ENCODE measurements at places on chromosomes 7 and 10. TPM values are rescaled to one million over a fixed set of nuclear protein-coding genes. Genes with fewer than 3 reads are reported as not detected.

DNA sequence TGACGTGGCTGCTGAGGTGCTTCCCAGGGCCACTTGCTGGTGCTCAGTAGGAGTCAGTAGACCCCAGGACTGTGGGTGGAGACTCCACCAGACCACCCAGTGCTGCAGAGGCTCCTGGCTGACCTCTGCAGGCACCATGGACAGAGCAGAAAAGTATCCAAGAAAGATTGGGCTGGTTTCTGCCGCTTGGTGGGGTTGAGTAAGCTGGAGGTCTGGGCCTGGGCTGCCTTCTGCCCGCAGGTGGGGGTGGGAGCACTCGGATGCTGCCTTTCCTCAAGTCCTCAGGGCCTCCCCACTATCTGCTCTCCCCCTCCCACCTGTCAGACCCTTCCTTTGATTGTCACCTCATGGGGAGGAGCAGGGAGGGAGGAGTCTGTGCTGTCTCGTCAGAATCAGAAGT is 91.6 kb downstream of the WDR37 start:
- peaks cover 6% of the 10 kb centered on the region for H3K36me3 ChIP-seq
- peaks cover 13% of the 10 kb centered on the region for H3K4me1 ChIP-seq
- H3K27me3 ChIP-seq = peaks cover 2% of the 10 kb centered on the region
- H3K4me3 ChIP-seq = no peak overlapping the region
- no peak overlapping the region for H3K27ac ChIP-seq

DNA sequence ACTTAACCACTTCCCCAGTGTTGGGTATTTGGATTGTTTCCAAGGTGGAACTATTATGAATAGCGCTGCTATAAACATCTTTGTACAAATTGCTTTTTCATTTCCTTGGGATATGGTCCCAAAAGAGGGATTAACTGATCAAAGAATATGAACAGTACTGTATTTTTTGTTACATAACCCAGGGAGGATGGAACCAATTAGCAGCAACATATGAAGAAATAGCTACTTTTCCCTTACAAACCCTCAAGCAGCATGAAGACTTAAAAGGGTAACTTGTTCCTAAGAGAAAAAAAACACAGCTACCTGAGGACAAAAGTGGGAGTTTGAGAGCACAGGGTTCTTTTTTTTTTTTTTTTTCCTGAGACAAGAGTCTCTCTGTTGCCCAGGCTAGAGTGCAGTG is 13.1 kb upstream of the TLX1 start:
- H3K27me3 ChIP-seq = peaks cover 13% of the 10 kb centered on the region
- no peak overlapping the region for H3K4me3 ChIP-seq
- H3K4me1 ChIP-seq = peaks cover 26% of the 10 kb centered on the region
- DNase-seq = no peak
- H3K27ac ChIP-seq = no peak overlapping the region
- H3K36me3 ChIP-seq = no peaks in the 10 kb centered on the region

- DNase-seq = no peak
- no peak overlapping the region for H3K4me3 ChIP-seq
- no peaks in the 10 kb centered on the region for H3K36me3 ChIP-seq
- no peaks in the 10 kb centered on the region for H3K27me3 ChIP-seq
Observed at GRCh38 chr7:55055479-55055878, 36.7 kb downstream of the EGFR start.

DNA sequence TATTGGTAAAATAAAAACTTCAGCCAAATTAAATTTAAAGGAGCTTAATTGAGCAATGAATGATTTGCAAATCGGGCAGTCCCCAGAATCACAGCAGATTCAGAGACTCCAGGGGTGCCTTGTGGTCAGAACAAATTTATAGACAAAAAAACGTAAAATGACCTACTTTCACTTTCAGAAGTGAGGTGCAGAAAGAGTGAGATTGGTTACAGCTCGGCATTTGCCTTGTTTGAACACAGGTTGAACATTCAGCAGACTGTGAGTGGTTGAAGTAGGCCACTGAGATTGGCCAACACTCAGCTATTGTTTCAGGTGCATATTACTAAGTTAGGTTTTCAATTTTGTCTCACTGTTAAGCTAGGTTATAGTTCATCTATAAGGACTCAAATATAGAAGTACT is 153.4 kb downstream of the BICC1 start:
- peaks cover 33% of the 10 kb centered on the region for H3K4me1 ChIP-seq
- no peaks in the 10 kb centered on the region for H3K36me3 ChIP-seq
- H3K27me3 ChIP-seq = no peaks in the 10 kb centered on the region
- peak; percentile 32 for DNase-seq
- H3K4me3 ChIP-seq = peak overlapping the region; percentile 73
- peak overlapping the region; percentile 86 for H3K27ac ChIP-seq

- peaks cover 15% of the 10 kb centered on the region for H3K27me3 ChIP-seq
- no peaks in the 10 kb centered on the region for H3K36me3 ChIP-seq
- peaks cover 11% of the 10 kb centered on the region for H3K4me1 ChIP-seq
- DNase-seq = no peak
- peak overlapping the region; percentile 64 for H3K4me3 ChIP-seq
Observed at GRCh38 chr10:11823989-11824346, 812 bp downstream of the PROSER2 start.

GRCh38 chr7:100866729-100867039 is 503 bp upstream of the TRIP6 start:
- no peak overlapping the region for H3K4me3 ChIP-seq
- H3K4me1 ChIP-seq = peaks cover 2% of the 10 kb centered on the region
- H3K36me3 ChIP-seq = peaks cover 14% of the 10 kb centered on the region
- DNase-seq = no peak
- H3K27me3 ChIP-seq = peaks cover 4% of the 10 kb centered on the region
- no peak overlapping the region for H3K27ac ChIP-seq

- H3K27ac ChIP-seq = no peak overlapping the region
- no peak overlapping the region for H3K4me3 ChIP-seq
- H3K36me3 ChIP-seq = no peaks in the 10 kb centered on the region
- peaks cover 7% of the 10 kb centered on the region for H3K27me3 ChIP-seq
Observed at GRCh38 chr10:3465406-3465891, 292.9 kb upstream of the PITRM1 start.

DNA sequence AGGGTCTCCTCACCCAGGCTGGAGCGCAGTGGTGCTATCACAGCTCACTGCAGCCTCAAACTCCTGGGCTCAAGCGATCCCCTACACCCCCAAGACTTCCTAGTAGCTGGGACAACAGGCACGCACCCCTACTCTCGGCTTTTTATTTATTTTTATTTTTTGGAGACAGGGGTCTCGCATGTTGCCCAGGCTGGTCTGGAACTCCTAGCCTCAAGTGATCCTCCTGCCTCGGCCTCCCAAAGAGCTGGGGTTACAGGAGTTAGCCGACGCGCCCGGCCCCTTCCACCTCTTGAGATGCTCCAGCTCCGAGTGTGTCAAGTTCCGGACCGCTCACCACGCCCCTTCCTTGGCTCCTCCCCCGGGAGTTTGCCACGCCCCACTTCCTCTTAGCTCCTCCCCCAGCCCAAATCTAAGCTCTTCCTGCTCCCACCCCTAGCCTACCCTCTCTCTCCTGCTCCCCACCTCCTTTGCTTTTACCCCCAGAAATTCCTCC is 6.3 kb downstream of the NAT16 start:
- H3K36me3 ChIP-seq = no peaks in the 10 kb centered on the region
- DNase-seq = peak; percentile 64
- H3K4me1 ChIP-seq = peaks cover 23% of the 10 kb centered on the region
- no peak overlapping the region for H3K27ac ChIP-seq
- H3K27me3 ChIP-seq = peaks cover 51% of the 10 kb centered on the region

DNA sequence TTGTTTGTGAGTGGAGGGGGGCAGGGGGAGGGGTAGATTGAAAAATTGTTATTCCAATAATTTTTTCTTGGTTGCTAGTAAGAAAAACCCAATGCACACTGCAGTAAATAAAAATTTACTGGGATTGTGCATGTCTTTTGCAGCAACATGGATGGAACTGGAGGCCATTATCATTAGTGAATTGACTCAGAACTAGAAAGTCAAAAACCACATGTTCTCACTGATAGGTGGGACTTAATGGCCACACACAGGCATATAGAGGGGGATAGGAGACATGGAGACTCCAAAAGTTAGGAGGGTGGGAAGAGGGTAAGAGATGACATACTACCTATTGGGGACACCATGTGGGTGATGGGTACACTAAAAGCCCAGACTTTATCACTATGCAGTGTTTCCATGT is 67.2 kb downstream of the BUB3 start:
- DNase-seq = no peak
- peaks cover 1% of the 10 kb centered on the region for H3K27me3 ChIP-seq
- peaks cover 16% of the 10 kb centered on the region for H3K36me3 ChIP-seq

- H3K4me1 ChIP-seq = peaks cover 14% of the 10 kb centered on the region
- peaks cover 13% of the 10 kb centered on the region for H3K36me3 ChIP-seq
- H3K27ac ChIP-seq = no peak overlapping the region
- no peak overlapping the region for H3K4me3 ChIP-seq
- peaks cover 5% of the 10 kb centered on the region for H3K27me3 ChIP-seq
- no peak for DNase-seq
Observed at GRCh38 chr10:5949009-5949759, 28.2 kb downstream of the IL15RA start.

DNA sequence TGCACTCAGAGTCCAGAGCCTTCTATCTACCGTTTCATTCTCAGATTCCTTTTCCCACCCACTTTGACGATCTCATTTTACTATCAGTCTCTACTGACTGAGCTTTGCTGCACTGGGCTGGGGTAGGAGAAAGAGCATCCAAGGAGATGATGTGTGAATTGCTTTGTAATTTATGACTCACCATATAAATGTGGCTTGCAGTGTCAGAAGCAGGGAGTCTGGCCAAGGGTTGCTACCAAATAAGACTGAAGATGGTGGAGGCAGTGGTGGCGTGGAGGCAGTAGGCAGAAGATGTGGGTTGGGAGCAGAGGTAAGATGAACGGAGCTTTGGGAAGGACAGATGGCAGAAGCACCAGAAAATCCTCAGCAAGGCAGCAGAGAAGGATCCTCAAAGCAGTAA is 73.3 kb upstream of the AGK start:
- DNase-seq = no peak
- no peaks in the 10 kb centered on the region for H3K36me3 ChIP-seq
- H3K27ac ChIP-seq = no peak overlapping the region

- H3K4me3 ChIP-seq = no peak overlapping the region
- H3K36me3 ChIP-seq = no peaks in the 10 kb centered on the region
- DNase-seq = no peak
- H3K27ac ChIP-seq = no peak overlapping the region
- no peaks in the 10 kb centered on the region for H3K27me3 ChIP-seq
Observed at GRCh38 chr7:42945821-42946626, 13.8 kb downstream of the MRPL32 start.

DNA sequence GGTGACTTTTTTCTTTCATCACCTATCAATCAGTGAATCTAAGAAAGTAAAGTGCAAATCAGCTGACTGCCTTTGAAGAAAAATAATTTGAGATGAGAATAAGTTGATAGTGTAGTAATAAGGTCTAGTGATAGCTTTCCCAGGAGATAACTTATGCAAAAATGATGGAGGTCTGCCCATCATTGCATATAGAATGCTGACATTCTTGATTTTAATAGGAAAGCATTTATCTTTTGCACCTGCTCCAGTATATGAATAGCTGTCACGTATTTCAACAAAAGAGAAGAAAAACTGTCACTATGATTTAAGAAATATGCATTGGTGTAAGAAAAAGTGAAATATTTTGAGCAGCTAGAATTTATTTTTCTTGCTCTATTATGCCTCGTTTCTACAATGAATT is 46.8 kb downstream of the PTTG1IP2 start:
- H3K4me1 ChIP-seq = no peaks in the 10 kb centered on the region
- H3K27ac ChIP-seq = no peak overlapping the region
- H3K4me3 ChIP-seq = no peak overlapping the region

DNA sequence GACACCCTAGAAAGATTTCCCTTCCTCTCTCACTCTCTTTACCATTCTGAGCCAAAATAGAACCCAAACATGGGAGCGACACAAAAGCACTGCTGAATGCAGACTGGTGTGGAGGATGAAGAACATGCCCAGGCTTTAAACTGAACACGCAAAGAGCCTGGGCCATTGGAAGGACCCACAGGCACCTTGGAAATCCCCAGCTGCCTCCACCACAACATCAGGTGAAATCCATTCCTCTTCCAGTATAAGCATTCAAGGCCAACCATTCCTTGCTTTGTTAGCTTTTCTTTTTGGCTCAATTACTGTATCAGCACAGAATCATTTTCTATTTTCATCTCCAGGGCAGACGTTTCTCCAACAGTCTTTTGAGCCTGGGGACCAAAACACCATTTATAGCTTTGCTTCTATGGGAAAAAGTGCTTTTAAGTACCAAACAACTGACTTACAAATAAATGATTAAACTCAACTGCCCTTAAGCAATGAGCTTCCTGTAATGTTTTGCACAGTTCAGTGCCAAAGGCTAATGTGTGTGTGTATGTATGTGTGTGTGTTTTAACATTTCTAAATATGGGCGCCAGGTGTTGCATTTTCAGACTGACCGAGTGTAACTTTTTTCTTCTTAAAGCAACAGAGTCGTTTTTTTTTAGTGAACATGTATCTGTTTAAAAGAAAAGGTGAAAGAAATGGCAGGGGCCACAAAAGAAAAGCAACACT is 16.2 kb upstream of the BLNK start:
- H3K27me3 ChIP-seq = peaks cover 3% of the 10 kb centered on the region
- H3K4me1 ChIP-seq = peaks cover 1% of the 10 kb centered on the region
- no peak overlapping the region for H3K27ac ChIP-seq
- H3K4me3 ChIP-seq = peak overlapping the region; percentile 27
- H3K36me3 ChIP-seq = no peaks in the 10 kb centered on the region

DNA sequence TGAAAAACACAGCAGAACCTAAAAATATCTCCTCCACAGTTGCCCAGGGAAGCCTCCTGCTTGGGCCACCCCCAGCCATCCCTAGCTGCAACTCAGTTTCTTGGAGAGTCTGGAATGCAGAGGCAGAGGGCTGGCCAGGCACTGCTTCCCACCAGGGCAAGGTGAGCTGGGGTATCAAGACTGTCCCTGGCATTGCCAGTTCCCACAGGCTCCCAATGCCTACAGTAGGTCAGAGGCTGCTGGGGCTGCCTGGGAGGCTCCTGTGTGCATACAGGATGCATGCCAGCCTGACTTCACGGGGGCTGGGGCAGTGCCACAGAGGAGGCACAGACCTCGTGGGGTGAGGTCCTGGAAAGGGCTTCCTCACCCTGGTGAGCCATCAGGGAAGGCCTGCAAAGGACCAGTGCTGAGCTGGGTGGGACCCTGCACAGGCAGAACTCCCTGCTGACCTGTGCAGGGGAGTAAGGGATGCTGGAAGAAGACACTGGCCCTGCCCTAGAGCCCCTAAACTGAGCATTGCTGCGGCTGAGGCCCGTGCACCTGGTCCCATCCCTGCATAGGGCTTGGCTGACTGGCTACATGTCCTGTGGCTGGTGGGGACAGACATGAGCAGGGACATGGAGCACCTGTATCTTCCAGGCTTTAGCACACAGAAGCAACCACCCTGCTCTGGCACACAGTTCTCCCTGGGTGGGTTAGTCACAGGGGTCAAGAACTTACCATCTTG is 121.9 kb upstream of the RET start:
- no peaks in the 10 kb centered on the region for H3K36me3 ChIP-seq
- no peak overlapping the region for H3K27ac ChIP-seq
- peaks cover 2% of the 10 kb centered on the region for H3K27me3 ChIP-seq
- no peak overlapping the region for H3K4me3 ChIP-seq

SLC18A2 gene
- not detected for polyA plus RNA-seq

GRID1 gene
- not detected for polyA plus RNA-seq

IFIT1B gene
- not detected for polyA plus RNA-seq

CYP17A1 gene
- not detected for polyA plus RNA-seq

JCAD gene
- not detected for polyA plus RNA-seq

WEE2 gene
- not detected for polyA plus RNA-seq

PTF1A gene
- not detected for polyA plus RNA-seq

LYZL2 gene
- polyA plus RNA-seq = not detected

PCLO gene
- not detected for polyA plus RNA-seq

ZNF804B gene
- not detected for polyA plus RNA-seq

PHYH gene
- polyA plus RNA-seq = 11.5 TPM

CPA2 gene
- not detected for polyA plus RNA-seq

DOCK1 gene
- not detected for polyA plus RNA-seq

EBLN1 gene
- polyA plus RNA-seq = not detected

DMBT1 gene
- polyA plus RNA-seq = not detected
